ENCODE measurements at places on chromosomes 11 and 22.

GRCh38 chr11:67022341-67022933 lies 497 bp upstream of the SYT12 start:
- no peak for DNase-seq

DNA sequence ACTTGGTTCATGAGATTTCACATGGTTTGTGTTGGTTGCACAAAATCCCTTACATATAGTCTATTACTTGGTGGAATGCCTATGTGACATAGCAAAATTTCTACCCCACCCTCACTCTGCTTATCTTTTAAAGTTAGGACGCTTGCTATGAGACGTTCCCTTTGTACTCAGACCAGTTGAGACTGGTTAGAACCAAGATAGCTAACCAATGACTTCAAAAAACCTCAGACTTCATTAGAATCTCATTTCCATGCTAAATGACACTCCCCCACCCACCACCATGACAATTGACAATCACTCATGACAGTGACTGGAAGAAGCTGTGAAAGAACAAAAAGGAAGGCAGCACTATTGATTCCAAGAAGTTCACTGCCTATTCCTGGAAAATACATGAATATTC lies 313.6 kb downstream of the ETS1 start:
- no peak for DNase-seq

DNA sequence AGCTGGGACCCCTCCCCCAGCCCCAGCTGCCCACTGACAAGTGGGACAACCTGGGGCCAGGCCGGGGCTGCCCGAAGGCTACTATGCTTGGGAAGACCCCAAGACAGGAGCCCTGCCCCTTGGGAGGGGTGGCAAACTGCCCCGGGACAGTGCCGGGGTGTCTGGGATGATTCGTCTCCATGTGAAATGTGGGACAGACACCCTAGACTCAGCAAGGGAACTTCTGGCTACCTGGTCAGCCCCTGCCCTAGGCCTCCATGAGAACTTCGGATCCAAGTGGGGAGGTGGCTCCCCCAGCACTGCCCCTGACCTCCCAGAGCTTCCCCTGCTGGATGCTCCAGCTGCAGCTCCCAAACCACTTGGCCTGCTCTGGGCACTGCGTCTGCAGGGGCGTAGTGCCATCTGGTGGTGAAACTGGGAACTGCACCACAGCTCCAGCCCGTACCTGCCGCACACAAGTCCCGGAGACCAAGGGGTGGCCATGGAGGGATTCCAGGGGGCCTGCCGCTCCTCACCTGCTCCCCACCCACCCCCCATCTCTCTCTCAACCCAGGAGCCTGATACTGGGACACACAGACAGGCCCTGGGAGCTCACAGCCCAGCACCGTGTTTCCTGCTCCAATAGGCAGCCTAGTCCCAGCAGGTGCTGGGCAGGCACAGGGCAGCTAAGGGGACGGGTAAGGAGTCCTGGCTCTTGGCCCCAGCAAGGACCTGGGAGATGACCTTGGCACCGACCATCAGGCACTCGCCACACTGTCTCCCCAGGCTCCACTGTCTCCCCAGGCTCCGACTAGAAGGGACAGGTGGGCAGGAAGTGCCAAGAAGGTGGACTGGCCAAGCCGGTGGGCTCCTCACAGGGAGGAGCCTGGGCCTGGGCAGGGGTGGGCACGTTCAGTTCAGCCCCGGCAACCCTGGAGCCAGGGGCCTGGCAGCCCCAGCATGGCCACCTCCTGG lies 194.1 kb downstream of the IGLL1 start:
- peak; percentile 68 for DNase-seq

DNA sequence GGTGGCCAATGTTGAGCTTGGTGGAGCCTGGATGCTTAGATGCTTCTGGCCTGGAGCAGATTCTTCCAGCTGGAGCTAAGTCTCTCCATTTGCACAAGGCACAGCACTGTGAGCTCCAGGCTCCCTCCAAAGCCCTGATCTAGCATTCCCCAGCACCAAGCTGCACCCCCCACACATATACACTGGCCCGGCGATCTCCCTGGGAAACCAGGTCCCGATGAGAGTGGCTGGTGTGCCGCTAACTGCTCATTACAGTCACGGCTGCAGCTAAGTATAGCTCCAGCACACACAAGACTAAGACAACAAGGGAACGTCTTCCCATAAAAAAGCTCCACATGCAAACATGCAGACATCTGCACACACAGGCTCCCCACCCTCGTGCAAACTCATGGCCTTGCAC lies 17.6 kb downstream of the KCNC1 start:
- DNase-seq: no peak

DNA sequence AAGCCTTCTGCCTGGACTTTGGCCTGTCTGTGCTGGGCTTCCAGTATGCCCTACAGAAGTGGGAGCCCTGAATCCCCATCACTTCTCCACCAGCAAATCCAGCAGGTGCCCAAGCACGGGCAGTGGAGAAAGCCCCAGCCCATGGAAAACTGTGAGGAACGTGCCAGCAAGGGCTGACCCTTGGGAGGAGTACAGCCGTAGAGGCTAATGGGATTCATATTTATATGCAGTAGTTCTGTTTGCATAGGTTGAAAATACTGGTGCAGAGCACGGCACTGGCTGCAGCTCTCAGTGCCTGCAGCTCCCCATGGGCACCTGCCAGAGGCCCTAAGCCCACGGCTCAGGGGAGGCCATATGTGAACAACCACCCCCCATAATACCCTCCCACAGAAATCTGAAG lies 10.1 kb downstream of the NAGA start:
- DNase-seq: no peak

DNA sequence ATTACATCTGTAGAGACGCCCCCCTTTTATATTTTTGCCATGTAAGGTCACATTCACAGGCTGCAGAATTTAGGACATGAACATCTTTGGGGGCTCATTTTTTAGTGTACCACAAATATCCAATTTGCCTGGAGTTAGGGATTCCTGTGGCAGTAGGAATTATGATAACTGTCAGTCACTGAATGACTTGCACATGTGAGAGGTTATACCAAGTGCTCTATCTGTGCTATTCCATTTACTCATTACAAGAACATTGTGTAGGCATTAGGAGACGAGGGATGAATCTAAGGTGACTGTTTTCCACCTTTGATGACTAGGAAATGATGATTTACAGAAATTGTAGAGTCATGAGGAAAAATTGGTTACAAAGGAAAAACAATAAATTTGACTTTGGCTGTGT lies 79.3 kb downstream of the LIF start:
- DNase-seq: no peak

GRCh38 chr22:41043722-41044121 lies 48.7 kb upstream of the EP300 start:
- no peak for DNase-seq

Data from hematopoietic multipotent progenitor cell (in vitro differentiated cells).